ENCODE measurements at places on chromosomes 3 and 15. TPM values are rescaled to one million over a fixed set of nuclear protein-coding genes. Genes with fewer than 3 reads are reported as not detected.

APOD gene
- total RNA-seq, result not detected

GOLGA8Q gene
- 1.1 TPM for total RNA-seq

CYP19A1 gene
- not detected for total RNA-seq

SPINT1 gene
- 32.7 TPM for total RNA-seq

COL8A1 gene
- total RNA-seq, result 0.13 TPM

MBNL1 gene
- total RNA-seq, result 140 TPM

SLC24A5 gene
- total RNA-seq, result not detected

GHSR gene
- total RNA-seq, result not detected

- no peak for DNase-seq
These were observed 26.9 kb upstream of the CACNA2D2 start for GRCh38 chr3:50530001-50530970.

GRCh38 chr3:35616346-35616745 lies 23.0 kb upstream of the ARPP21 start:
- no peak for DNase-seq

DNA sequence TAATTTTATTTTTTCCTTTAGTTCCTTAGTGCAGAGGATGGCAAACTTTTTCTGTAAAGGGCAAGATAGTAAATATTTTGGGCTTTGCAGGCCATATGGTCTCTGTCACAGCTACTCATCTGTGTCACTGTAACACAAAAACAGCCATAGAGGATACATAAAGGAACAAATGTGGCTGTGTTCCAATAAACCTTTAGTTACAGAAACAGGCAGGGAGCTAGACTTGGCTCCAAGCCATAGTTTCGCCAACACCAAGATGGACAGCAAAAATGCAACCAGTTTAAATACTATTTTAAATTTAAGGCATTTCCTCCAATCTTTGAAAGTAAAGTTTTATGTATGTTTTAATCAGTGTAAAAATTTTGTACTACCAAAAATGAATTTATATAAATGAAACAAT lies 753.4 kb downstream of the FHIT start:
- DNase-seq, result no peak

DNA sequence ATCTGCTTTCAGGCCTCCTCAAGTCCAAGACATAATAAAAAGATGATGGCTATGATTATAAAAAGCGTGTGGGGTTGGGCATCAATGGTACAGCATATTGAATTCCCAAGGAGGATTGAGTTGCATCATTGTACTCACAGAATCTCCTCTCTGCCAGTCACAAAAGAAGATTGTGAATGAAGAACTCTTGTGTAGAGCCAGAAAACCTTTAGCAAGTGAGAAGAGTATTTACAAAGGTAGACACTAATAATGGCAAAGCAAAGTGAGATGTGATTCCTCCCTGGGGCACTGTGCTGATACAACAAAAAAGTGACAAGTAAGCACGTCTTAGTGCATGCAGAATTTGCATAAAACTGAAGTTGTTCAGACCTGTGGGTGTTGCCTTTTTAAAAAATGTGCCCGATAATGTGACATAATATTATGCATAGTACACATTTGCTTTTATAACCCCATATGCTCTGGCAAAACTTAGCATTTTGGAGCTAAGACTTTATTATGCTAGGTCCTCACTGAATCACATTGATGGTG lies 291.2 kb upstream of the TBC1D5 start:
- no peak for DNase-seq

GRCh38 chr15:36951731-36952247 lies 148.6 kb downstream of the MEIS2 start:
- DNase-seq, result peak; percentile 5

GRCh38 chr3:172203522-172204258 lies 164.3 kb downstream of the FNDC3B start:
- no peak for DNase-seq

DNA sequence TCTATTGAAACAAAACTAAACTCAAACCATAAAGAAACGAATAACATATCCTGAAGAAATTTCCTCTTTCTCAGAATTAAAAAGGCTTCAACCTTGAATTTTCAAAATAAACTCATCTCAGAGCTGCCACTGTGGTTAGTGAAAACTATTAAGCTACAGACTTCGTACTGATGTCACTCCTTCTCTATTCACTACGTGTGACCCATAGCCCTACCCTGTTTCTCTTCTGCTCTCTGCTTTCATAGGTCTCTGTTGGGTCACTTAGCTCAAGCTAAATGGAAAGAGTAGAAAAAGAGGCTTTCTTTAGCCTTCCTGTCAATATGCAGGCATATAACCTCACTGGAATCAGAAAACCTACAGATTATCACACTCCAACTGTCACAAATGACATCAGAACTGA lies 126.6 kb upstream of the MME start:
- no peak for DNase-seq

- DNase-seq, result no peak
These were observed 1.0 kb downstream of the ANP32A start for GRCh38 chr15:68819495-68820294.

GRCh38 chr3:10648181-10648580 lies 142.8 kb upstream of the ATP2B2 start:
- DNase-seq, result no peak

DNA sequence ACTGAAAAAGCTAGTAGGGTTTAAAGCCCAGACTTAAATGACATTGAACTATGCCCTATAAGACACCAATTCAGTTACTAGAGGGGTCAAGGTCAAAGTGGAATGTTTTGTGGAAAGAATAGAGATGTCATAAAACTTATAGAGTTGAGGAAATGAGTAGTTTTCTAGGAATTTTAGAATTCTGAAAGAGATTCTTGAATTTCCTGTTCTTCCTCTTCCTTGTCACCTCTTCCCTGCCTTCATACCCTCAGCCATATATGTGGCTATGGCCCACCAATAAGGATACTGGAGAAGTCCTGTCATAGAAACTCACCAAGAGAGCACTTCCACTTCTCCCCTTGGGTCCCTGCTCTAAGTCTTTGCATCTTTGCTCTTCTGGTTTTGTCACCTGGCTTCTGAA lies 104.9 kb upstream of the TGFBR2 start:
- DNase-seq, result no peak

GRCh38 chr15:90585863-90586262 lies 56.1 kb downstream of the CRTC3 start:
- no peak for DNase-seq

- no peak for DNase-seq
These were observed 664.4 kb upstream of the CBLB start for GRCh38 chr3:106533093-106533787.

DNA sequence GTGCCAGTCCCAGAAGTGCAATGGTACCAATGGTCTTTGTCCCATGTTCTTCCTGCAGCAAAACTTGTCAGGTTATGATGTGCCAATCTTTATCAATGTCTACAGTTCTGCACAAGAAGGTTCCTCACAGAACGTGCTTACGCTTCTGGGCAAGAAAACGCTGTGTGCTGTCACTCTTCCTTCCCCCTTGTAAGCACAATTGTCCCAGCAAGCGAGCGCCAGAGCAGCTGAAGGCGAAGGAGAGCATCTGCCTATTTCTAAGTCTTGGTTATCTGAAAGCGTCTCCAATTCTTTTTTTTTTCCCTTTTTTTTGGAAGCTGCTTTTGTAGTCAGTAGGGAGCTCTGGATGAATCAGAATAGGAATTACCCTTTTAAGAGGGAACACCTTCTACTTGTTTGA lies 514.4 kb downstream of the FGF12 start:
- no peak for DNase-seq

DNA sequence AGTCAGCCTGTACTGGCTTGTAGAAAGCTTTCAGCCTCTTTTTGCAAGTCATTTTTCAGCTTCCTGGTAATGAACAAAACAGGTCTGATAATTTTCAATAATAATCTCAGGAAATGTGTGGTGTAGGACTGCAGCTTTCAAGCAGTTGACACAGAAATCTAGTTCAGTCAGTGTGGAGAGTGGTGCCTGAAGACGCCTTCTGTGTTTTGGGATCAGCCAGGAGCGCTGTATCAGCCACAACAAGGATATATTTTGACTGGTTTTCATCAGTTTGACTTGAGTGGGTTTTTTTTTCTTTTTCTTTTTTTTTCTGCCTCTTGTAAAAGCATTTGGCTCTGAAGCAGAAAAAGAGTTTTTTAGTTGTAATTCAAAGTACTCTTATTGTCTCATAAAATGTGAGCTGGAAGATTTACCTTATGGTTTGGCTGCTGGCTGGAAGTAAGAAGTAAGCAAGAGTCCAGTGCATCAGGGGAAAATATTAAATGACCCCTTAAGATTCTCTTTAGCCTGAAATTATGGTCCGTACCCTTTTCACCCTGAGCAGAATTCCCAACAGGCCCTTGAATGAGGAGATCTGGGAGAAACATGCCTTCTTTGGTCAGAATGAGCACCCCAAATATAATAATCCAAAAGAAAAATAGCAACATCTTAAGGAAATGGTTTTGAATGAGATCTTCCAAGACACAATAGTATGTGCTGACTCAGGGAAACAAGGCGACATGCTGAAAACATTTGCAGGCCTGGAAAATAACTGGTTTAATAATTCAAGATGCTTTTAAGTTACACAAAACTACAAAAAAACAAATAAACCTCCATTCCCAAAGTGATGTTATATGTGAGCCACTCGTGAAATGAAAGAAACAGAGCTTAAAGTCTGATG lies 332.7 kb upstream of the ADAMTS9 start:
- DNase-seq, result no peak

DNA sequence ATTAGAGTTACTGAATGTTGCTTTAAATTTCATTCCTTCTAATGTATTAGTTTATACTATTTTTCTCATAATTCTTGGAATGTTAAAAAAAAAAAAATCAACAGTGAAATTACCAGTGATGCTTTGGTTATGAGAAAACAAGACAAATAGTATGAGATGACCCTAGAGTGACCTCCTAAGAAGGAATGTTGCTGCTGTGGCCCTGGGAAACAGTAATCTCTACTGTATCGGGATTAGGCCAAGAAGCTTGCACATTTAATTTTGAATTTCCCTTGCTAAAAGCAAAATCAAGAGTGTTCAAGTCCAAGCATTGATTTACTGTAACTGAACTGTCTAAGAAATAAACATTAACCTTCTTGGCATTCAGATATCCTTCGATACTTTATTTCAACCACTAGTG lies 18.1 kb downstream of the TOPBP1 start:
- no peak for DNase-seq

- DNase-seq, result no peak
These were observed 16.5 kb upstream of the LAMP3 start for GRCh38 chr3:183178833-183179549.

DNA sequence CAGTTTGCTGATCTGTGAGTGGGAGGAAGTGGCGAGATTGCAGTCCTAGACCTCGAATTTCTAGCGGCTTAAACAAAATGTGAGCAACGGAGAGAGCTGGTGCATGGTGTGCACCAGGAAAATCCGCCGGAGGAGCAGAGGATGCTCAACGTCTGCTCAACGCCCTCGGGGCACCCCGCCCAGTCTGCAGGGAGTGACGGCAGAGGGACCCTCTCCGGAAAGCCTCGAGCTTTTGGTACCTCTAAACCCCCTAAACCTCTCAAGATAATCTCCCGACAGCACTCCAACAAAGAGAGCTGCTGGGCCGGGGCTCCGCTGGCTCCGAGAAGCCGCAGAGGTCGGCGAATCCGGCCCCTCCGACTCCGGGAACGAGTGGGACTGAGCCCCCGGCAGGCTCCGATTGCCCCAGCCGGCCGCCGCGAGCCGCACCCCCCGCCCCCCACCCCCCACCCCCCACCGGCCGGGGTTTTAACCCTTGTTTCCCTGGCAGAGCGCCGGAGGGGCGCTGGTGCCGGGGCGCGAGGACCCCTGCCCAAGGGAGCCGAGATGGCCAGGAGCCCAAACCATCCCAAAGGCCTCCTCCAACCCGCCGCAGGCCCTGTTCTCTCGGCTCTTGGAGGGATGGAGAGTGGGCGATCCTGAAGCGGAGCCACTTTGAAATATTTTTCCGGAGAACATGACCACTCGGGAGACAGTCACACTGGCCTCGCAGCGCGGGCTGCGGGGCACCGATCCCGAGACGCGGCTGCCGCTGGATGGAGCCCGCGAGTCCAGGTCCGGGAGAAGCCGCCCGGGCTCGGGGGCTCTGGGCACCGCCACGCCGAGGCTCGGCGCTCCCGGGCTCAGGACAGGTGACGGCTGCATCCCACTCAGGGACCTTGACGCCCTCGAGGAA lies 1.5 kb downstream of the MEGF11 start:
- DNase-seq, result no peak

DNA sequence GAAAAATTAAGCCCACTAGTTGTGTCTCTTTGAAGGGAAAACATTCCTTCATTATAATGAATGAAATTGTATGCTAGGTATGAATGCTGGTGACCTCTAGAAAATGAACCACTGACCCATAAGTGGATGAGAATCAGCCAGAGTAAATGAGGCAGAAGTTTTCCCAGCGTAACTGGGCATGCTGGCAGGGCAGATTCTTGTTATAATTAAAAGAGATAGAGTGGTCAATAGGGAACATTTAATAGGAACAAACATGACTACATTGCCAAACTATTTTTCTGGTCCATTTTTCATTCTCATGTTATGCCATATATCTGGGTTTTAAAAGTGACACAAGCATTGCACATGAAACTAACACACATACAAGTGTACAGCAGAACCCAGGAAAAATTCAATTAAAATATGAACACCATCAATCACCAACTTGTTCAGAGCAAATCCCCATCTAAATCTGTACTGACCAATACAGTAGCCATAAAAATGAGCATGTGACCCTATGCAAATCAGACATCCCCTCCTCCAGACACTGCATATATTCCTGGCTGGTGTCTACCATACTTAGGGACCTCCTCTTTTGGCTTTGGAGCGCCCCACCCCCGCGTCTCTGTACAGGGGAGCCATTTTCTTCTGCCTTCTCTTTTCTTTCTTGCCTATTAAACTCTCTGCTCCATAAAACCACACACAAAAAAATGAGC lies 4.0 kb downstream of the CLRN1 start:
- no peak for DNase-seq

DNA sequence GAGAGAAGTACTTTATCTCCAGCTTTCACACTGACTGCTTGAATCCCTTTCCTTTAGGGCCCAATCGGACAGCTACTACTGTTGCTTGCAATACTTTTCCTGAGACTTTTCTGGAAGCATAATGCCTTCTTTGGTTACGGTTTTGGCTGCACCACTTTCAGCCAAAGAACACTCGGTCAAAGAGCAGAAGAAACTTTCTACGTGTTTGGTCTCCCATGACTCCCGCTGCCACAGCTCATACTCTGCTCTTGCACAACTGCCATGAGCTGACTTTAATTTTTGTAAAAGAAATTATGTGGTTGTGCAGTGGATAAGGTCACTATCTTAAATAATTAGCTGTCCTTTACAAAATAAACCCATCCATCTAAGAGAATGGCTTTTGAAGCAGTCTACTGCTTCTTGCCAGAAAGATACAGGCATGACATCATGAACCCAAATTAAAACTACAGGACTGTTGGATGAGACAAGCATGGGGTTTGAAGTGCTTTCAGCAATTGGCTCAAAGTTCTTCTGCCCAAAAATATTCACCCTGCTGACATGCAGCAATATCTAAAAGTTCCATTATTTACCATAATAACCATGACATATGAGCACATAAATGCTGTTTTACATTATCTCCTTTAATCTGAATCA lies 42.0 kb downstream of the PROS1 start:
- no peak for DNase-seq
